ENCODE measurements at places on chromosomes 6 and 20. TPM values are rescaled to one million over a fixed set of nuclear protein-coding genes. Genes with fewer than 3 reads are reported as not detected.

The STMND1 gene
- not detected for total RNA-seq

The ZSCAN23 gene
- total RNA-seq, result 0.59 TPM

The TMEM14A gene
- 64.2 TPM for total RNA-seq

- H3K36me3 ChIP-seq, result no peaks in the 10 kb centered on the region
- H3K27me3 ChIP-seq, result no peaks in the 10 kb centered on the region
- H3K27ac ChIP-seq, result no peak overlapping the region
- no peaks in the 10 kb centered on the region for H3K4me1 ChIP-seq
- no peak overlapping the region for H3K4me3 ChIP-seq
Measured at GRCh38 chr6:102114402-102114801, 720.9 kb downstream of the GRIK2 start.
